Endodermal cell (in vitro differentiated cells): ENCODE measurements at places on chromosomes 4 and X.
A peak's percentile ranks its signal among the peaks of the same experiment; 100 is the strongest.

DNA sequence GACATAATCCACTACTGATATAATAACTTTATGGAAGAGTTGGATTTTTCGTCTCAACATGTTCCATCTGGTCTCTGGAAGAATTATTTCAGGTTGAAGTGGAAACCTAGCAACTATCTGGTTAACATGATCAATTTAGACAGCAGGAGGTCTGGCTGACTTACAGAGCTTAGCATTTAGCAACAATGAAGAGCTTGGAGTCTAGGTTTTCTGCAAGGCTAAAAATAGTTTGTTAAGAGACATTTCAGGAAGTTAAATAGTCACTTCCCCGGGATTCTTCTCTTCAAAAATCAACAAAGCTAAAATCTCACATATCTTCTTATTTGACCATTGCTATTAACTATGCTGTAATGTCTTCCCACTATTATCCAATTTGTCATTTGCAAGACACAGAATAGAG is 418.6 kb upstream of the DIPK2B start:
- DNase-seq = no peak

DNA sequence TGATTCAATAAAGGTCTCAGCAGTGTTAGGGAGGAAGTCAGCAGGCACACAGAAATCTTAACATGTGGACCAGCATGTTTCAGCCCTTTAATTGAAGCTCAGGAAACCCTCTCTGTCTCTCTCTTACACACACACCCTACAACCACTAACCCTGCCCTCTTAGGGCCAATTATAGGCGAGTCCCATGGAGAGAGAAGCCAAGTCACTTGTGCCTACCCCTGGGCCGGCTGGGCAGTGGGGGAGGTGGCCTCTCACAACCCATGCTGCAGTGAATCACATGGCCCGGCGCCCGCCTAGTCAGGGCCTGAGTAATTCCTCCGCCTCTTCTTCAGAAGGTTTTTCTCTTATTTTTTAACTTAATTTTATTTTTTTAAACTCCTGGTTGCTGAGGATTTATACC is 3.7 kb downstream of the FGD1 start:
- DNase-seq = no peak

DNA sequence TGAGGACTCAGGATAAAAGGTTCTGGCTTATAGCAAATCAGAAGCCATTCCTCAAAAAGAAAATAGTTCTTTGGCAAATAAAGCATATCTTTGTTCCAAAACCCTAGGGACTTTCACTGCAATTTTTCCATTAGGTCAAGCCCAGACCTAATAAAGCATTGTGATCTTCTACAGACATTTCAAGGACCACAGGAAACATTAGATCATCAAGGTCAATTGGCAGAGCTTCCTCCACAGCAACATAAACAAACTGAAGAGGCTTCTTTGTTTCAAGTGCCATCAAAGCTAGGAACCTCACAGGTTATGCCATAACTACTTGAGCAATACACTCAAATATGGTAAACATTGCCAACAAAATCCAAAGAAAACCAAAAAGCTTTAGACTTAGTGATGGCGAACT is 144.9 kb downstream of the ANXA5 start:
- DNase-seq = no peak

DNA sequence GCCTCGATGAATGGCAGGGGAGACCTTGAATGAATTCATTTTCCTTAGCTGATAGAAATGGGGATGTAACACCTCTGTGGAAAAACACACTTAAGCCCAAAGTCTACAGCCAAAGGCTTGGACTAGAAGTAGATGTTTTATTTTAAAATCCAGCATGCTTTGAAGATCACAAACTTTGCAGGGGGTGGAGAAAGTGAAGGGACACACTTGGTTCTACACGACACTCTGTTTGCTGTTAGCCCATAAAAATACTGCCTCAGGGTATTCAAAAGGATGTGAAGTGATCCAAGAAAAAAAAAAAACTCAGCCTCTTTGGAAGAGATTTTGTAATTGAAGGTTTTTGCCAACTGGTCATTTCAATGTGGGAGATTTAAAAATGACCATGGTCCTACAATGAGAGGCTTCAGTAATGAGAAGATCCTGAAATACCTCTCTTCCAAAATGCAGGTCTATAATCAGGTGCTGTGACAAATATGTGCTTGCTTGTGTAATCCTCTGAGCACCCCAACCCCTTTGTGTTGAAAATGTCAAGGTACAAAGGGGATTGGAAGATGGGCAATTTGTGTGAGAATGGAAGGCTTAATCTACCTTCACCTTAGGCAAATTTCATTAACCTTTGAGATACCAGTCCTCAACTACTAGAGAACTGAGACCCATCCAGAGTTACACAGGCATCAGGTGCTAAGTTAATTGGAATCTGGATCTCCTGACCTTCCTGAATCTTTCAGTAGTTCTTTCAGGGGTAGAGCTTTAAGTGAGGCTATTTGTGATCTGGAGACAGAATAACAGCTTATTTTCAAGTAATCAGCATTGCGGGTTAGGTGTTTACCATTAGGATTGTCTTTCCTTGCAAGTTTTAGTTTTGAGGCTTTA is 82.5 kb downstream of the HS6ST2 start:
- peak; percentile 51 for DNase-seq

DNA sequence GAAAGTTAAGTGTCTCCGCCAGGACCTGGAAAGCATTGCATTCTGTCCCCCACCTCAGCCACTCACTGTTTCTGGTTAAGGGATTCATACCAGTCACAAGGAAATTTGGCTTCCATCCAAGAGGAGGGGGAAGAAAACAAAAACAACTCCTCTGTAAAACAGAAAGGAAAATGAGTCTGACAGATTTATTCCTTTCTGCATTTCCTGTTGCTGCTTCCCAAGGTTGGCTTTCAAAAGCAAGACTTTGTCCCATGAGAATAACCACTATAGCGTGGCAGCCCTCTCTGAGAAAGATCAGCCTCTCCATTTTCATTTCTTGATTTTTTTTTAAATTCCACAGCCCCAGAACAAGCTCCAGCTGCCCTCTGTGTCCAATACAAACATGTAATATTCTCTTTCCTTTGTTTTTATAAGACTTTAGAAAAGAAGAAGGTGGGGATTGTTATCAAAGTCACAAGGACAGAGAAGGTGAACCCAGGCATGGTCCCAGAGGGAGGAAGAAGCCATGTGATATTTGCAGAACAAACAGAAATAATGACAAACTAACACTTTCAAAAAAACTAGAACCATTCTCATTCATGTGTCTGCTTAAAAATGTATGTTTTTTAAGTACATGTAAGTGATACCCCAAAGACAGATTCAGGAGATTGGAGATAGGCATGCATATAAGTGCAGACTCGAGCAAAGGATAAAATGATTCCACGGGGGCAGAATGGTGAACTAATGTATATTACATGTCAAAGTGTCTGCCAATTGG is 90.7 kb upstream of the DCLK2 start:
- no peak for DNase-seq

DNA sequence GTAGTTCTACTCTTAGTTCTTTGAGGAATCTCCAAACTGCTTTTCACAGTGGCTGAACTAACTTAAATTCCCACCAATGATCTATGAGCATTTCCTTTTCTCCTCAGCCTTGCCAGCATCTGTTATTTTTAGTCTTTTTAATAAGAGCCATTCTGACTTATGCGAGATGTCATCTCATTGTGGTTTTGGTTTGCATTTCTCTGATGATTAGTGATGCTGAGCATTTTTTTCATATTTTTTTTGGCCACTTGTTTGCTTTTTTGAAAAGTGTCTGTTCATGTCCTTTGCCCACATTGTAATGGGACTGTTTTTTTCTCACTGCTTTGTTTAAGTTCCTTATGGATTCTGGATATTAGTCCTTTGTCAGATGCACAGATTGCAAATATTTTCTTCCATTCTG is 21.5 kb upstream of the PHKA1 start:
- no peak for DNase-seq

GRCh38 chr4:148539387-148539786 is 97.2 kb upstream of the NR3C2 start:
- DNase-seq = peak; percentile 61

DNA sequence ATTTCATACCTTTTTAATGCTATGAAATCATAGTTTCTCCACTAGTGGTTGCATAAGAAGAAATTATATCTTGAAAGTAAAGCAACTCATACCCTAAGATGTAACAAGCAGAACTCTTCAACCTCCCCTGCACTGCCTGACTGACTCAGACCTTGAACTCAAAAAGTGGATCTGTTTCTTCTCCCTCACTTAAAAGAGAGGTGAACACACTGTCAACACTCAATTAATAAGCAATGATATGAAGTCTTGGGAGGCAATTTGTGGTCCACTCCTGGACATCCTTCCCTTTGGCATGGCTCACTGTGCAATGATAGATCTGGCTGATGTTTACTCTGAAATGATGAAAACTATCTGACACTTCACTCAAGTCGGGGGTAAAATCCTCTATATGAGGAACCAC is 282.0 kb upstream of the DKK2 start:
- no peak for DNase-seq

- DNase-seq = peak; percentile 73
Observed at GRCh38 chr4:152500800-152501434, 35.0 kb downstream of the FBXW7 start.

DNA sequence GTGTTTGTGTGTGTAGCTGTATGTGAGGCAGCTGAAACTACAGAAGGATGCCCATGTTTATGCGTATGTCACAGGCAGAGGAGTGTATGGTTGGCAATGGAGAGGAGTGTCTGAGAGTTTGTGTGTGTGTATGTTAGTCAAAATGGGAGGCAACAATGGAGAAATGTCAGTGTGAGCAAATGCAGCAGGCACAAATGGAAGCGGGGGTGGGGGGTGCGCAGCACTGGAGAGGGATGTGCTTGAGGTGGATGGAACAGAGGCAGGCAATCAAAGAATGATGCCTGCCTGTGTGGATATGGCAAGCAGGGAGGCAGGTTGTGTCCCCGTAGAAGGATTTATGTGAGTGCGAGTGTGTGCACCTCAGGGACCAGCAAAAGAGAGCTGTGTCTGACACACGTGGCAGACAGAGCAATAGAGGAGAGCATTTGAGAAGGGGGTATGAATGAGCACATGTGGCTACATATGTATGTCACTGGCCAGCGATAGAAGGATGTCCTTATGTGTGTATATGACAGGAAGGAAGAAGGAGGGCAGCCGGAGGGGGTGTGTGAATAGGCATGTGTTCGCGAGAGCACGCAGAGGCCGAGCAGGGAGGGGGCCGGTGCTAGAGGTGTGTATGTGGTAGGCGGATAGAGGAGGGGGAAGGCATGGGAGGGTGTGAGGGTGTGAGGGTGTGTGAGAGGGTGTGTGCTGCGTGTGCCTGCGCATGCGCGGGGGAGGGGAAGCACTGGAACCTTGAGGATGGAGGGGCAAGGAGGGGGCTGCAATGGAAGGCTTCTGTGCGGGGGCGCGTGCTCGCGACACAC is 1.1 kb downstream of the PJA1 start:
- DNase-seq = no peak

DNA sequence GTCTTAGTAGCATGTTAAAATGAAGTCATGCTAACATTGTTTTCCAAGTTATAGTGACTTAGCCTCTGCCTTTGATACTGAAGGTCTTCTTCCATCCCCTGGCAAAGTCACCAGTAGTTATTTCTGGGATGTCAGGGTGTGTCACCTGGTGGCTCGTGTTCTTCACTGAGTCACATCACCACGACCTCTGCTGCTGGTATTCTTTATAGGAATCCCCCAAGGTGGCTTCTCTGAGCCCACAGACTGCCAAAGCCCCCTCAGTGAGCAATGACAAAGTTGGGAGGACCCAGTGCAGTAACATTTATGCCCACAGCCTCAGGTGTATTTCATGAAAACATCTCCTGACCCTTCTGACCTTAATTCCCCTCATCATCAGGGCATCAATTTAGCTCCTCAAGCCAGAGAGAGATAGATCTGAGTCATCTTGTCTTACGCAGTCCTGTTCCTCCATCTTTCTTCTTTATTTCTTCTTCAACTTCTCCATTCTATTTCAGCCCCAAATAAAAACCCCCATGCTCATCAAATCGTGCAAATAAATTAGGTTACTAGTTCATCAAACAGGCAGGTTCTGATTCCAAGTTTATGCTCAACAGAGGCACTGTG is 29.3 kb upstream of the GPRIN3 start:
- no peak for DNase-seq

DNA sequence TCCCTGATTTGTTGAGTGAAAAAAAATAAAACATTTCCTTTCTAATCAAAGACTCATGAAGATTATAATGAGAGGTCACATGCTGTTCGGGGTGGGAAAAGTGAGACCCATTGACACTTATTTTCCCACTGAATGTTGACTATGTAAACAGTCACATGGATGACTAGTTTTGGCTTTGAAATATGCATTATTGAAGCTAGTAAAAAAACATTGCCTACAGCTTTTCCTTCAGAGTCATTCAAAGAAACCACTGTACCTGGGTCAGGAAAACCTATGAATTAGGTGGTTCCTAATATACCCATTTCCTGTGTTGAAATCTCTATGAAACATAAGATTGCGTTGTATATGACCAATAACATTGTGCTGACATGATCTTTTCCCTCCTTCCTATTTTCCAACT is 251.2 kb downstream of the CFAP299 start:
- DNase-seq = no peak

DNA sequence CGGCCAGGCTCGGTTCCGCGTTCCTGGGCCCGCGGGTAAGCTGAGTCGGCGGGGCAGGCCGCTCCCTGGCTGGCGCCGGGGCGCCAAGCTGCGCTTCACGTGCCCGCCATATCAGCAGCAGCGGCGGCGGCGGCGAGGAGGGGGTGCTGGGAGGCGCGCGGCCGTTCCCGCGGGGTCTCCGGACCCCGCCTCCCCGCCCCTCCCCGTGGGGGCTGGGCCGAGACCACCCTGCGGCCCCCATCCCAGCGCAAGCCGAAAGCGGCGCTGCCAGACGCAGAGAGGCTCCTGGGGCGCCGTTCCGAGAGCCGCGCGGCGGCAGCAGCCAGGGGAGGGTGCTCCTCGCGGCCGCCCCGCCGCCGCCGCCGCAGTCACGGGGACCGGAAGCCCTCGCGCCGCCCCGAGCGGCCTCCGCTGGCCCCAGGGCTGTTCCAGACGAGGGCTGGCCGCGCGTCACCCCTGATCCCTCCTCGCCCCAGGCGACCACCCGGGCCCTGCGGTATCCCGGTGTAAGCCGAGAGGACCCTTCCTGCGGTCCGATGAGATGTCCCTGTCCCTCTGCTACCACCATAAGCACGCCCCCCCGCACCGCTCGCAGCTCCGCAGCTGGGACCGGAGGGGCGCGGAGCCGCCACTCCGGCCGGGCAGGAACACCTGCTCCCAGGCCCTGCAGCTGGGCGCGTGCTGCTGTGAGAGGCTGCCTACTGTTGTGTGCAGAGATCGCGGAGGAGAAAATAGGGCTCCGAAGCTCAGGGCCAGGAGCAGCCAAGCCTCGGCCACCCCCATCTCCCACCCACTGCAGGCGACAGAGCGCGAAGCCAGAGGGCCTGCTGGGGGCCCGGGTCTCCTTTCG is 7.5 kb upstream of the BCOR start:
- DNase-seq = peak; percentile 83
